ENCODE measurements at places on chromosomes 4 and X. TPM values are rescaled to one million over a fixed set of nuclear protein-coding genes. Genes with fewer than 3 reads are reported as not detected.

DNA sequence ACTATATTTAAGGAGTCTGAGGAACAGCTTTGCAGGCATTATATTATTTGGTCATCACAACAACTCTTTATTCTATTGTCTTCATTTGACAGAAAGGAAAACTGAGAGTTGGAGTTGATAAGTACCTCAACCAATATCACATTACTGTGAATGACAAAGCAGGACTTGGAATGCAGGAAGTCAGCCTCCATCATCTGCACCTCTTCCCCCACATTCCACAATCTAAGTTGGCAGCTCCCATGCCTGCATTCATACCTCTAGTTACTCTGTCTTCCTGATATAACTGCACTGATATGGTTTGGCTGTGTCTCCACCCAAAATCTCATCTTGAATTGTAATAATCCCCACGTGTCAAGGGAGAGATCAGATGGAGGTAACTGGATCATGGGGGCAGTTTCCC lies 356.7 kb downstream of the GALNTL6 start:
- H3K27me3 ChIP-seq, result no peaks in the 10 kb centered on the region
- H3K4me1 ChIP-seq, result no peaks in the 10 kb centered on the region
- no peak overlapping the region for H3K27ac ChIP-seq
- H3K4me3 ChIP-seq, result no peak overlapping the region

GPRASP1 gene
- 12.6 TPM for total RNA-seq

PTPN13 gene
- 0.20 TPM for total RNA-seq

DNA sequence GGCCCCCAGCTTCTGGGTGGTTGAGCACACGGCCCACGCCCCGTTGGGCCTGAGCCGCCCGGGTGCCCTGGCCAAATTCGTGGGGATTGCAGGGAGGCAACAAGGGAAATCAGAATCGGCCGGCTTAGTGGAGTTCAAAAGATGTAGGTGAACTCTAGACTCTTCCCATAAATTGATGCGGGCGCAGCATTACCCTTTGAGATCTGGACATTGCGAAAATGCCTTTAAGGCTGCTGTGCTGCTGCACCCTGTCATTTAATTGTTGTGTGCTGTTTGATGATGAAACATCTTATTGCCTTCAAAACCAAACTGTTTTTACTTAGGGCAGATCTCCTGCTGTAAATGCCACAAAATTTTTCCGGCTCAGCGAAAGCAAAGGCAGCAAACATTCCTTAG lies 409 bp upstream of the MPP1 start:
- H3K27ac ChIP-seq, result peak overlapping the region; percentile 26
- H3K4me3 ChIP-seq, result peak overlapping the region; percentile 71
- H3K27me3 ChIP-seq, result no peaks in the 10 kb centered on the region
- peaks cover 22% of the 10 kb centered on the region for H3K4me1 ChIP-seq
- no peak for DNase-seq

UCHL1 gene
- not detected for total RNA-seq

- H3K36me3 ChIP-seq, result no peaks in the 10 kb centered on the region
- no peaks in the 10 kb centered on the region for H3K4me1 ChIP-seq
- H3K27ac ChIP-seq, result no peak overlapping the region
- no peaks in the 10 kb centered on the region for H3K27me3 ChIP-seq
- DNase-seq, result no peak
Measured at GRCh38 chrX:97845451-97845850, 961.7 kb downstream of the RPA4 start.

GRCh38 chrX:136679531-136679930 lies 31.6 kb downstream of the CD40LG start:
- DNase-seq, result no peak
- H3K4me3 ChIP-seq, result no peak overlapping the region
- peaks cover 36% of the 10 kb centered on the region for H3K36me3 ChIP-seq
- H3K27me3 ChIP-seq, result no peaks in the 10 kb centered on the region

PPBP gene
- 171 TPM for total RNA-seq

- H3K27ac ChIP-seq, result no peak overlapping the region
- H3K4me1 ChIP-seq, result no peaks in the 10 kb centered on the region
- no peak for DNase-seq
- H3K36me3 ChIP-seq, result peaks cover 9% of the 10 kb centered on the region
Measured at GRCh38 chr4:119479835-119480234, 148.8 kb downstream of the PDE5A start.

MRFAP1L1 gene
- total RNA-seq, result 38.4 TPM

DNA sequence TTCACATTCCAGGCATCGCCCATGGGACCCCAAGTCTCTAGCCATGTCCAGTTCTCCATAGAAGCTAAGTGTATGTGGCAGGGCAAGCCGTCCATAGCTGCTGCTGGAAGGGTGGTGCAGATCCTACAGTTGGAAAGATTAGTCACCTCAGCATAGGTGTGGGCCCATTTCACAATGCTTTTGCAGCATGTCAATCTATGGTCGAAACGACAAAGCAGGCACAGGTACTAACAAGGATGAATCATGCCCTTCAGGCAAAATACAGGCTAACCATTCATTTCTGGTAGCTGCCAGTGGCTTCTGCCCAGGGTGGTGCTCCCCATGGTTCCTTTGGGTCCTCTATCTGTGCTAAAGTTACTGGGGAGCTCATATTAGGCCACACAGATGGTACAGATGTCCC lies 225.2 kb downstream of the ADGRL3 start:
- no peaks in the 10 kb centered on the region for H3K27me3 ChIP-seq
- DNase-seq, result no peak
- H3K4me1 ChIP-seq, result no peaks in the 10 kb centered on the region
